ENCODE measurements at places on chromosomes 1 and 21.

DNA sequence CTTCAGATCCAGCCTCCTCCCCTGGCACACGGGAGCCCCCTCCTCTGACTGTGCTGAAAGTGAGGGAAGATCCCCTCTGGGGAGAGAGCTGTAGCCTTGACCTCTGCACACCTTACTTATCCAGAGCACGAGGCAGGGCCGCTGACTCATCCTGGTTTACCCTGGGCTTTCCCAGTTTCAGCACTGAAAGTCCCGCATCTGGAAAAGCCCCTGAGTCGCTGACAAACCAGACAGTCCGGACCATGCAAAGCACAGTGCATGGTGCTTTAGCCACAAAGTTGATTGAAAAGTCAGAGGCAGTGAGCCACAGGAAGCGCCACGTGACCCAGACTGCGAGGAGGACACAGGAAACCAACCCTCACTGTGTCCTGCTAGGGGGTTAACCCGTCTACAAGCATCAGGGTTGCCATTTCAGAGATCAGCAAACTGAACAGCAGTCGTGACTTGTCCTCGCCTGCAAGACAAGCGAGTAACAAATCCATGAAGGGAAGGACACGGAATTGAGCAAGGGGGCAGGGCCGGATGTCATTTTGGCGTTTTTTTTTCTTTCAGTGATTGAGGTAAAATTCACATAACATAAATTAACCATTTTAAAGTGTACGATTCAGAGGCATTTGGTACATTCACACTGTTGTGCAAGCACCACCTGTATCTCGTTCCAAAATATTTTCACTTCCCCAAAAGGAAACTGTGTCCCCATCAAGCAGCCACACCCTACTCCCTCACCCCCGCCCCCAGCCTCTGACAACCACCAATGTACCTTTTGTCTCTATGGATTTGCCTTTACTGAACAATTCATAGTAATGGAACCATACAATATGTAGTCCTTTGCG, 19.9 kb upstream of the IFNGR2 start:
- peak; percentile 69 for DNase-seq

DNA sequence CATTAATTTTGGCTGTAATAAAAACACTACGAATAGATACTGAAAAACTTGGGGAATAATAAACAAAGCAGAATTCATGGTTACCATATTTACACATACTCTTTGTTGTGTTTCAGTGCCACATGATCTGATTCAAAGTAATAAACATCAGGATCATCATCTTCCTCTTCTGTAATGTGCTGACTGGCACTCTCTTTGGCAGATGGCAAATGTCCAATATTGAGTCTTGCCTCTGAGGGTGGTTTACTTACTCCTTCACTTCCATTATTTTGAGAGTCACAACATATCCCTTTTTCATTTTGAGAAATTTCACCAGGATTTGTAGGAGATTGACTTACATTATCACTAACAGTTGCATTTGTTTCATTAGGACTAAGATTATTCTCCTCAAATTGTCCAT, 50.7 kb downstream of the ZZZ3 start:
- DNase-seq: no peak

DNA sequence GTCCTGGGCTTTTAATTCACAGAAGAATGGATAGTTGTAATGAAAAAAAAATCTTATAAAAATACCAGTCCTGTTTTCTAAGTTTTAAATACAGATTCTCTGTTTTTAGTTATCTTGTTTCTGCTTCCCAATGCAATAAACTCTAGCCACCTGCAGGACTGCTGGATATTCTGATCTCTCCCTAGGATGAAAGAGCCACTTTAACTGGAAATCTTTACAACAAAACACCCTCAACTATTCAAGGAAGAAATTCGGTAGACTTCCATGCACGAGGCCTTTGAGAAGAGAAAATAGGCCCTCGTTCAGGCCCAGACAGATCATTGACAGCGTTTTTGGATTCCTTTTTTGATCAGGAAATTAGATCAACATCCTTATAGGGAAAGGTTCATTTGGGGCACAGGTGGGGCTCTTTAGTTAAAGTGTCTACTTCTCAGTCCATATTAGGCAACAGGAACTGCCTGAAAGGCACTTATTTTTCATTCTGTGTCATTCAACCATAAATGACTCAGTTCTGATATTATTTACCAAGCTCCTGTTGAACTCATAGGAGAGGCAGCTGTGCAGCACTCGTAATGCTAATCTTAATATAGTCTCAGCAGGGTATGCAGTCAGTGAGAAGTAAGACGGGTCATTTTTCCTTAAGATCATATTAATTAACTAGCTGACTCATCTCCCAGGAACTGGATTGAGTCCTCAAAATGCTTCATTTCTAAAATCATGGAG, 71.1 kb upstream of the ERRFI1 start:
- no peak for DNase-seq

DNA sequence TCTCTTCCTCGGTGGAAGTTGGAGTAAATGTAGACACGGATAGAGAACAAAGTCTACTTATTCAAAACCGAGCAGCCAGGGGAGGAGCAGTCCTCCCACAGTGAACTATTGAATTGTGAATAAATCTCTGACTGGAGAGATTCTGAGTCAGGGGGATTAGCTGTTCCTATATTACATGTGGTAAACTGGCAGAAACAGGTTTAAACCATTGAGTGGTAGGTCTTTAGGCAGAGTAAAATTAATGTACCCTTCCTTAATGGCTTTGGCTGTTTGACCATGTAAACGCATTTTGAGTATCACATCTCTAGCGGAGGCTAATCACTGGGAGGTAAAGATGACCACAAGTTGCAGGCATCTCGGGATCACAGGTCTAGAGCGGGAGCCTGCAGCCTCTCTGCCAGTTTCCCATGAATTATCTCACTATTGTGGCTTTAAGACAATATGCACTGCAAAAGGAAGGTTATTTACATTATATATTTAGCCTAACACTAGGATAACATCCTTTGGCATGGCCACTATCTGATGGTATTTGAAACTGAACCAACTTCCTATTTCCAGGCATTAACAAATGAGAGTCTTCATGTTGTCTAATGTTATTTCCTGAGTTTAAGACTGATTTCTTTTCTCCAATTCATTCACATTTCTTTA, 7.9 kb upstream of the DISC1 start:
- no peak for DNase-seq

GRCh38 chr1:183306317-183307042, 111.7 kb downstream of the NMNAT2 start:
- no peak for DNase-seq

DNA sequence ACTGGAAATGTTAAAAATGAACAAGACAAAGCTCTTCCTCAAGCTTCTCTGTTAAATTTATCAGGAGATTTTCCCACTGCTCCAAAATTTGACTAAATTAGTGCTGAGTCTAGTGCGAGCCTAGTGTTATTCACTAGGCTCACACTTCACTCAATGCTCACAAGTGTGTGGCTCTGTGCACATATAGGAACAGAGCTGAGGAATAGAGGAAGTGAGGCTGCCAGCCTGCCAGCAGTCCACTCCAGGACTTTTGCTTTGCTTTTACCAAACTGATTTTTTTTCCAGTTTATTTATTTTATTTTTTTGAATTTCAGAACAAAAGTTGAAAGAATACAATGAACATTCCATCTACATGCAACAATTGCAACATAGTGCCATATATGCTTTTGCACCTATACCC, 87.2 kb downstream of the VAV3 start:
- DNase-seq: no peak

GRCh38 chr1:70688580-70688979, 277.5 kb downstream of the CTH start:
- no peak for DNase-seq

- DNase-seq: no peak
These were observed 1.7 kb downstream of the ETS2 start for GRCh38 chr21:38807441-38807871.

GRCh38 chr1:10178597-10179405, 31.6 kb upstream of the KIF1B start:
- DNase-seq: no peak

GRCh38 chr1:91053630-91054029, 31.8 kb upstream of the ZNF644 start:
- no peak for DNase-seq

- no peak for DNase-seq
These were observed 87.4 kb upstream of the CLDN14 start for GRCh38 chr21:36567216-36567885.

- no peak for DNase-seq
These were observed 14.4 kb downstream of the CXADR start for GRCh38 chr21:17527240-17527639.

- DNase-seq: no peak
These were observed 3.7 kb downstream of the CHIA start for GRCh38 chr1:111294390-111294789.

DNA sequence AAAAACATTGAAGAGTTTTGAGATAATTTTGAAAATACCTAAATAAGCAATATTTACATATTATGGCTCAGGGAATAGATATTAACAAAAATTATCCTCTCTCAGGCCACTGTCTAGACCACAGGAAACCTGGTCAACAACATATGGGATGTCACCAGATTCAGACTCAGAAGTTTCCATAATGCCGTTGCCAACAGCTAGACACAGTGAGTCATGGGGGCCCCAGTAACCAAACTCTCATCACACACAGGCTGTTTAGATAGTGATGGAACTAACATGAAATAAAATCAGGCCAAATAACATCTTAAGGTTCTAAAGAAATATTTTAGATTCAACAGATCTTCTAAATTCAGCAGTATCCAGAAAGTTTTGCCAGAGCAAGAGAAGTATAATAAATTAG, 681.7 kb upstream of the ADAMTS5 start:
- DNase-seq: no peak

DNA sequence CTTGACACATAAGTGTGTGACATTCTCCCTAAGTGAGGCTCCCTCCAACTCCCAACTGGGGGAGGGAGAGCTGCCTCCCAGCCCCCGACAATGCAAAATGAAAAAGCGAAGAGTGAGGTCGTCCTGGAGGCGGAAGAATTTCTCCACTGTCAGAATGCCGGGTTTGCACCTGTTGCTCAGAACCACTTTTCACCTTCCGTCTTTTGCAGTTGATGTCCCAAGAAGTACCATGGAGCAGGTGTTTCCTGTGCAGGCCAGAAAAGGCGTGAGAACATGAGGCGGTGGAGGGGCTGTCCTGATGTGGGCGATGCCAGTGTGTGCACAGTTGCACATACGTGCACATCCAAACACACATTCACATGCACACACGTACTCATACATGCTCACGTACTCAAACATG, 158.6 kb upstream of the AJAP1 start:
- no peak for DNase-seq

DNA sequence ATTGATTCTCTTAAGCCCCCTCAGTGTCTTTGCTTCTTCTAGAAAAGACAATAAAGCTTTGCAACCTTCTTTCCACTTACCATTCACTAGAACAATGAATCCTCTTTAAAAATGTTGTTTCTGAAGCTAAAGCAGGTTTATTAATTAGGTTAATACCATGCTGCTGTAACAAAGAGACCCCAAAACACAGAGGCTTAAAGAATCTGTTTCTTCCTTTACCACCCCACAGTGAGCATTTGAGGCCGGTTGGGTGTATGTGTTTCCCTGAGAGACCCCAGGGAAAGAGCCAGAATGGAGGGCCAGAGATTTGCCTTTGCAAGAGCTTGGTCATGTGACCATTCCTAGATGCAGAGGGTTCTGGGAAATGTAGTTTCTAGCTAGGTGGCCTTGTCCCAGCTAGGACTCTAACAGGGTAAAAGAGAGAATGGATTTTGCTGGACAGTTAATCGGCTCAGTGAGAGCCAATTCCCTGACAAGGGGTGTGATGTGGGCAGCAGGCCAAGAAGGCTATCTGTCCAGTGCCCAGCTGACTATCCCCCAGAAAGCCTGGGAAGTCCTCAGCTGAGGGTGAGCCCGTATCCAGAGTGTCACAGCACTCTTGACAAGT, 191.8 kb upstream of the TMEM51 start:
- no peak for DNase-seq

GRCh38 chr21:43815991-43816390, 26.6 kb downstream of the RRP1 start:
- DNase-seq: no peak

GRCh38 chr1:66542811-66543767, 9.1 kb downstream of the SGIP1 start:
- DNase-seq: no peak

GRCh38 chr1:53942127-53942957, 3.2 kb downstream of the IFT25 start:
- DNase-seq: no peak

GRCh38 chr1:170776777-170777176, 112.8 kb downstream of the PRRX1 start:
- DNase-seq: no peak

GRCh38 chr1:116920211-116920610, 10.5 kb downstream of the PTGFRN start:
- DNase-seq: no peak

DNA sequence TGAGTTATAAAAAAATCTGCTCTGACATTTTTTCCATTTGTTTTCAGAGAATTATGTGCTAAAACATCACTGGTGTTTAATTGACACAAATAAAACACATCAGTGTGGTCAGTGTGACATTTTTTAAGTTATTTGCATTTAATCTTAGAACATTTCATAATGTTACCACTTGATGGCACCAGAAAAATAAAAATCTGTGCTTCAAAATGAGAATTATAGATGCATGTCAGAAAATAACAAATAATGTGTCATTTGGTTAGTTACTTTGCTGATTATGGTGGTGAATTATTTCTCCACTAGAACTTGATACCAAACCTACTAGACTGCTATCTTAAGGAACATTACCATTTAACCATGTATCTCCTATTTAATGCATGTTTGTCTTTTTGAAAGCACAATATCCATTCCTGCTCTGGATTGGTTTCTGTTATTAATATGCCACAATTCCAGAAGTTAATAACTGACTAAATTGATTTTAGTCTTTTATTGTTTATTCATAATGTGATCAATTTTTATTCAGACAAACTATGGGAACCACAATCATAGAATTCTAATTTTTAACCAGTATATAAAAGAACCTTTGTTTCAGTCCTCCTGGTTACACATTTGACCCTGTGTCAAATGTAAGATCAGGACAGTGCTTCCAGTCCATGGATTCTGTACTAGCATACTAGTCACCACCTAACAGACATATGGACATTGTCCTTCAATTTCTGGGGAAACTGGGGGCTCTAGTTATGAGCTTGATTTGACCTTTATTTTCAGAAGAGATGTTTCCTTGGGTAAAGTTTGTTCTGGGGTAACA, 81.0 kb downstream of the RPS6KC1 start:
- DNase-seq: no peak

GRCh38 chr1:93384656-93385055, 38.9 kb downstream of the DR1 start:
- DNase-seq: no peak

GRCh38 chr1:241714321-241715218, 62.5 kb downstream of the WDR64 start:
- no peak for DNase-seq

GRCh38 chr1:199098468-199098867, 459.6 kb downstream of the PTPRC start:
- DNase-seq: no peak

DNA sequence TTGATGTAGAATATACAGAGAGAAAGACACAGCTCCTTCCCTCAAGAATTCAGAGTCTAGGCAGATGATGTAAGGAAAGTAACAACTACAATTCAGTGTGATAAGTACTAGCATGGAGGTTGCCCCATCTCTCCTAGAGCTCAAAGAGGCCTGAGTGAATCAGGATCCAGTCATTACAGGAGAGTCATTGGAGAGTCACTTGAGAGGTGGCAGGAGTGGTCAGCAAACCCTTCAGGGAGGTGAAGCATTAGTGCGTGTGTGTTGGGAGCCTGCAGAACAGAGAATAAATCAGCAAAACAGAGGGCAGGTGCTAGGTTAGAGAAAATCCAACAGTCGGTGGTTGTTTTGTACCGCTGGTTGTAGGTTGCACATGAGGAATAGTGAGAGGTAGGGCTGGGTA, 46.1 kb downstream of the GRIK1 start:
- DNase-seq: no peak
